ENCODE measurements at places on chromosomes 4 and X.

DNA sequence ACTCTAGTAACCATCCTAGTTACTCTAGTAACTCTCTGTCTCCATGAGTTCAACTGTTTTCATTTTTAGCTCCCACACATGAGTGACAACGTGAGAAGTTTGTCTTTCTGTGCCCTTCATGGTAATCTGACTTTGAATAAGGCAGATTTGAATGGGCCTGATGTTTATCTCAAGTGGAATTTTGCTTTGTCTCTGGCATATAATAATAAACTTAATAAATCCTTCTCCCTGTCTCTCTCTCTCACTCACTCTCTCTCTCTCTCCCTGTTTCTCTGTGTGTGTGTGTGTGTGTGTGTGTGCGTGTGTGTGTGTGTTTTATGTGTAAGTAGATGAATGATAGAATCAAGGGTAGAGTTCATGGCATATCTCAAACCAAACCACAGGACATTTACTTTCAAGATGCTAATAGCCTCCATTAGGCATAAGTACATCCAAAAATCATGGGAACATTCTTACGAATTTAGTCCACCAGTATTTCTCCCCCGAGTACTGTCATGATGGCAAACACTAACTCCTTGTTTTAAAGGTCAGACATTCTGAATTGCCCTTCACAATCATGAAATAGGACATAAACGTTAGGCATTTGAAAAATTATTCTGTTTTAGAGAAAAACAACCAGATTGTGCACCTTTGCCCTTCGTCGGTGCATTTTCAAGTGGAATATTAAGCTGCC is 193.1 kb downstream of the SPATA18 start:
- DNase-seq: no peak

DNA sequence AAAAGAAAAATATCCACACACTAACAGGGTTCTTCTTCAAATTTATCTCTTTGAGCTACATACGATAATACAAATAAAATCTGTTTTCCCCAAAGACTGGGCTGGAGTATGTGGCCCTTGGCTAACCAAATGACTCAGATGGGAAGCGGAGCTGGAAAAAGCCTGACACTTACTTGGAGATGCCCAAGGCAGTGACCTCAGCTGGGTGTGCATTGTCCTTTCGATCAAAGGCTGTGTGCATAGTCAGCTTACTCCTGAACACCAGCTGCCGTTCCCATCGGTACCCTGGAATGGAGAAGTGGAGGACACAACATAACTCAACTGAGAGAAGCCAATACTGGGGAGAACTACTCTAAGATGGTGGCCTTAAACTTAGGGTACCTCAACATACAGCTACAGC is 95.1 kb downstream of the CDS1 start:
- no peak for DNase-seq

GRCh38 chr4:110484029-110484428 is 8.1 kb downstream of the ENPEP start:
- DNase-seq: no peak

- DNase-seq: no peak
Observed at GRCh38 chrX:11557120-11557519, 108.6 kb downstream of the ARHGAP6 start.

GRCh38 chr4:76892001-76892400 is 5.9 kb downstream of the SOWAHB start:
- no peak for DNase-seq

- DNase-seq: peak; percentile 38
Observed at GRCh38 chrX:41085512-41085877, 250 bp downstream of the USP9X start.

GRCh38 chr4:2849267-2850152 is 5.9 kb downstream of the ADD1 start:
- no peak for DNase-seq

DNA sequence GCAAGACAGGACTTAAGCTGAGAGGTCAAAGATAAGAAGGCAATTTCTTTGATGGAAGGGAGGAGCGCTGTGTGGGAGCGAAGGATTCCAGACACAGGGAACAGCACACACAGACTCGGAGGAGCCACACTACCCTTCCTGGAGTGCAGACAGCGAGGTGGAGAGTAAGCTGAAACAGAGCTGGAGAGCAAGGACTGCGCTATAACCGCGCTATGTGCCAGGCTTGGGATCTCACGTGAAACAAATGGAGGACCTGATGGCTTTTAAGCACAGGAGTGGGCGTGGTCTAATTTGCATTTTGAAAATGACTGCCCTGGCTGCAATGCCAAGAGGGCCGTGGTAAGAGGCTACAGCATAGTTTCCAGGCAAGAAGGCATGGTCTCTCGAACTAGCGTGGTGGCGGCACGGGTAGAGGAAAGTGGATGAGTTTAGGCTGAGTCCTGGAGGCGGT is 113.9 kb upstream of the SORBS2 start:
- no peak for DNase-seq

GRCh38 chr4:105184316-105184980 is 37.8 kb downstream of the TET2 start:
- DNase-seq: no peak

GRCh38 chrX:140157143-140157542 is 191.8 kb upstream of the CXorf66 start:
- no peak for DNase-seq

DNA sequence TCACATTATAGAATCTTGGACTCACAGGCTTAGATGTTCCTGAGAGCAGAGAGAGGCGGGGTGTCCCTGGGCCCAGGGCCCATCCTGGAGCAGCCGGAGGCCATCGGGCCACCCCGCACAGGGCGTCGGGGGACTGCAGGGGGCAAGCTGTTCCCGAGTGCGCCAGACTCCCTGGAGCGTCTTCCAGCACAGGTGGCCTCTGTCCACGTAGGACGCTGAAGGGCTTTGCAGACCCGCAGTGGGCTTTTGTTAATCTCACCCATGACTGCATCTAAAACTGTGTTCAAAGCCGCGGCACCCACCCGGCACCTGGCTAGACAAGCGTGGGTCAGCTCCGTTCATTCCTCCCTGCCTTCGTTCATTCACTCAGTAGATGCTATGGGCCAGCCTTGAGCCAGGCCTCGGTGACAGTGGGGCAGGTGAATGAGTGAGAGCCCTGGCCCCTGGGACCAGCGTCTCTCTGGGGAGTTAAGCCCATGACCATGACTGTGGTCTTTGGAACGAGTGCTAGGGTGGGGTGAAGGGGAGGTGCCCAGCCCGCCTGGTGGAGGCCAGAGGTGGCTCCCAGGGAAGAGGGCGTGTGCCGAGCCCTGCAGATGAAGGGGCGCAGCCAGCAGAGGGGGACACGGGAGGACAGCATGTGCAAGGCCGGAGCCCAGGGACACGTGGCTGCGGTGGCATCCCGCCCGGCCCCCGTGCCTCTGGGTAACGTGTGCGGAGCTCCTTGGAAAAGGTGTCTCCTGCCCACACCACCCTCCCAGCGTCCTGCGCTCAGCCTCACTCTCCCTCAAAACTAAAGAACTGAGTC is 98.3 kb downstream of the HMX1 start:
- no peak for DNase-seq

DNA sequence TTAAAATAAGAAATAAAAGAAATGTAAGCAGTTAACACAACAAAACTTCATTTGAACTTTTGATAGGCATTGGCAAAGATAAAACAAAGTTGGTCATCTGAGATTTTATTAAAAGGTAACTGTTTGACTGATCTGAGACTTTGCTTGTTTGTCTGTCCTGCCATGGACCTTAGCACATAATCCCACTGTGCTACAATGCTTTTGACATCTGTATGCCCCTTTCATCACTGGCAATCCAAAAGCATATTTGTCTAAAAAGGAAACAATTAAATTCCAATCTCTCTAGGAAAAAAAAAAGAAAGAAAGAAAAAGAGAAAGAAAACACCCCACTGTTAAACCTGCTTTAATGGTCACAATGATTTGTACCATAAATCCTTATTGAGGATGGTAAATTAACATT is 231.0 kb downstream of the DACH2 start:
- no peak for DNase-seq

DNA sequence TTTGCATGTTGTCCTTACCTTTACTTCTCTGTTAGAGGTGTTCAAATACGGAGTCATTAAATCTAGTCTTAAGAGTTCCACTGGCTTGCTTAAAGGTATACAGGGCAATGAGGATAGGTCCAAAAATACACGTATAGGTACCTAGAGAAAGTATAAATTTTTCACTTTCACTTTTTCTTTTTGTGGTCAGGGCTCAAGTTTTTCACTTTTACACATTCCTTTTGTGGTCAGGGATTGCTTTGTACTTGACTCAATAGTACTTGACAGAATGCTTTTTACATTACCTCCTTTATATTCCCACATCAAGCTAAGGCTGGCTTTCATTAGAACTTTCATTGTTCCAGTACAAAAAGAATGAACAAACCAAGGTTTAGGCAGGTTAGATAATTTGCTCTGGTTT is 21.7 kb downstream of the TMEM184C start:
- no peak for DNase-seq

GRCh38 chrX:150517303-150517910 is 51.0 kb upstream of the MTM1 start:
- DNase-seq: no peak

GRCh38 chrX:24243692-24244091 is 70.2 kb downstream of the SUPT20HL2 start:
- no peak for DNase-seq

DNA sequence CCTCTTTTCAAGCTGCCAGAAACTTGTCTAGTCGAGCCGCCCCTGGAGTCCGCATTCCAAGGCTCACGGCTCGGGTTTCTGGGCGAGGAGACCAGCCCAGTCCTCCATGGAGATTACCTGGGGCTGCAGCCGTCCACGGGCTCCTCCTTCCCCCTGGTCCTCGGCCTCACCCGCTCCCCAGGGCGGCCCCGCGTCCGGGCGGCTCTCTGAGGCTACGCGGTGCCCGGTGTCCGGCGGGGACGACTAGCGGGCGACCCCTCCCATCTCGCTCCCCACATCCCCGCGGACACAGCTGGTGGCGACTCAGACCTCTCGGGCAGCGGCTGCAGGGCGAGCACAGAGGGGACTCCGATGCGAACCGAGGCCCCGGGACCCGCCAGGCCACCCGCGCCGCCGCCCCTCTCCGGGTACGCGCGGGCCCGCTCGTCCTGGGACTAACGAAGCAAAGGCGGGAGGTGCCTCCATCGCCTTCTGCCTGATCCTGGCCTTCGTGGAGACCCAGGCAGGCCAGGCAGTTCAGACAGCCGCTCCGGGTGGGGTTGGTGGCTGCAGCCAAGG is 159.4 kb downstream of the TRAM1L1 start:
- no peak for DNase-seq

DNA sequence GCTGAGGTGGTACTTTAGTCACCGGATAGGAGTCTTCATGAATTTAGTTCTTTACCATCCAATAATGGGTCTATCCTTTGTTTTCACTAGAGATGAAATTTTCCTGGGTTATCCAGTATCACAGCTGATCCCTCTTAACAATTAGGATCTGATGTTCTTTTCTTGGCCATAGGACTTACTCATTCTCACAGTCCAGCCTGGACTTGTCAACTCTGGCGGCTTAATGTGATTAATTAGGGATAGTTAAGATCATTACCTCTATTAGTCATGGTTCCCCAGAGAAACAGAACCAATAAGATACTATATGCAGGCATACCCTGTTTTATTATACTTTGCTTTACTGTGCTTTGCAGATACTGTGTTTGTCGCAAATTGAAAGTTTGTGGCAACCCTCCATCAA is 272.7 kb upstream of the FAT4 start:
- DNase-seq: no peak

DNA sequence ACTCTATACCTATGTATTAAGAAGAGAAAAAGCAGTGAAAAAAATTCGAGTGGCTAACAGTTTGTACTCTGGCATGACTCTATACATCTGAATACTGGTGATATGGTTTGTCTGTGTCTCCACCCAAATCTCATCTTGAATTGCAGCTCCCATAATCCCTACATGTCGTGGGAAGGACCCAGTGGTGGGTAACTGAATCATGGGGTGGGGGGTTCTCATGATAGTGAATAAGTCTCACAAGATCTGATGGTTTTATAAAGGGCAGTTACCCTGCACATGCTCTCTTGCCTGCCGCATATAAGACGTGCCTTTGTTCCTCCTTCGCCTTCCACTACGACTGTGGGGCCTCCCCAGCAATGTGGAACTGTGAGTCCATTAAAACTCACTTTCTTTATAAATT is 70.4 kb downstream of the LRBA start:
- no peak for DNase-seq

- DNase-seq: no peak
Observed at GRCh38 chr4:108292229-108292628, 123.5 kb upstream of the LEF1 start.

DNA sequence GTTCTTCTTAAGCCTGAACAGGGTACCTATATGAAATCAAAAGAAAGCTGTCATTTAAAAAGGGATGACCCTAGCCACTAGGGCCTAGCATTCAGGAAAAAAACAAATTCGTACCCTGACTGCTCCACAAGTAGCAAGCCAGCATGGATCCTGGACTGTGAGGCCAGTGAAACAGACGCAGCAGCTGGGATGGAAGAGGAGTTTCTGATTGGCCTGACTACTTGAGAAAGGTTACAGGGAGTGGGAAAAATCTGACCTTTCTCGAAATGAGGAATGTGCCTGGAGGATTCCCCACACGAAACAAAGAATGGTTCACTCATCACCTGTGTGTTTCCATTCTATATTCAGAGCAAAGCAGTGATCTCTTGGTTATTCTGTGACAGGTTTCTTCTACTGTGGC is 87.6 kb upstream of the JADE1 start:
- DNase-seq: no peak

- no peak for DNase-seq
Observed at GRCh38 chrX:112512509-112512908, 167.2 kb downstream of the LHFPL1 start.

- DNase-seq: no peak
Observed at GRCh38 chrX:150219374-150220185, 143.5 kb upstream of the MAMLD1 start.

DNA sequence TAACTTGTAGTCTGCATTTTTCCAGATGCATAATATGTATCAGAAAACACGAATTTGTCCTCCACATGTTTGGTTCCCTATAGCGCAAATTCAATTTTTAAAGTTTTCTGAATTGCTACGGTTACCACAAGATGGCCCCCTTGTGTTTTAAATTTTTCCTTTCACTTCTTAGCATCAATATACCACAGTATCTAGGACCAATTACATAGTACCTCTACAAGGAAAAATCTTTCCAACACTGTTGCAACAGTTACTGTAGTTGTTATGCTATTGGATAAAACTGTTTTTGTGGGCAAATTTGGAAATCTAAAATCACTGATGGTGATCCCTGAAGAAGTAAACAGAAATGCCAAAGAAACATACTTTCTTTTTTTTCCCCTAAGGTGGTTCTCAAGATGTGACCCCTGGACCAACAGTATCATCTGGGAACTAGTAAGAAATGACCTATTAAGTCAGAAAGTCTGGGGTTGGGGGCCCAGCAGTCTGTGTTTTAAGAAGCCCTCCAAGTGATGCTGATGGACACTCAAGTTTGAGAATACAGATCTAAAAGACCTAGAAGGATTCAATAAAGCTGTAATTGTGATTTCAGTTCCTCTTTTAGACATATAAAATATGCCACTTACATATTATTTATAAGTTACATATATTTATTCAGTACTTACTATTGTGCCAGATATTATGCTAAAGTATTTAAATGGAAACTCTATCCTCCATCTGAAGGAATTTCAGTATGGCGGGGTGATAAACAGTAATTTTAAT is 3.1 kb downstream of the ZGRF1 start:
- DNase-seq: no peak

- DNase-seq: peak; percentile 59
Observed at GRCh38 chrX:135295238-135295943, 13.9 kb upstream of the ETDC start.

- no peak for DNase-seq
Observed at GRCh38 chr4:146029939-146030710, 91.5 kb upstream of the ZNF827 start.

Measured in activated CD4-positive, alpha-beta T cell treated with anti-CD3 and anti-CD28 coated beads, Interleukin-2, amount 50 U/mL, for 4 hours (primary cell).